ENCODE measurements at places on chromosomes 6 and 20.

DNA sequence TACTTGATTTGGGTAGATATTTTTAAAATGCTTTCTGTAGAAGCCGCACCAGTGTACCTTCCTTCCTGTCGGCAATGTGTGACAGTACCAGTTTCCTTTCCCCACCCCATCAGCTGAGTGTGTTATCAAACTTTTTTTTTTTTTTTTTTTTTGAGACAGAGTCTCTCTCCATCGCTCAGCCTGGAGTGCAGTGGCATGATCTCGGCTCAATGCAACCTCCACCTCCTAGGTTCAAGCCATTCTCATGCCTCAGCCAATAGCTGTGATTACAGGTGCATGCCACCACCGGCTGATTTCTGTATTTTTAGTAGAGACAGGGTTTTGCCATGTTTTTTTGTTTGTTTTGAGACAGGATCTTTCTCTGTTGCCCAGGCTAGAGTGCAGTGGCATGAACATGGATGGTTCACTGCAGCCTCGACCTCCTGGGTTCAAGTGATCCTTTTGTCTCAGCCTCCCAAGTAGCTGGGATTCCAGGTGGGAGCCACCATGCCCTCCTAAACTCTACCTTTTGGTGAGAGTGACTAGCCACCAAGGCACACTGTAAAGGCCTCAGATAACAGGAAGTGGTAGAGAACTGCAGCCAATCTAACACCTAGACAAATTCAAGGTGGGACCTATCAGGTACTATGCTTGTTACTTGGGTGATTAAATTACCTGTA, 26.5 kb upstream of the ZBTB22 start:
- no peak for DNase-seq

DNA sequence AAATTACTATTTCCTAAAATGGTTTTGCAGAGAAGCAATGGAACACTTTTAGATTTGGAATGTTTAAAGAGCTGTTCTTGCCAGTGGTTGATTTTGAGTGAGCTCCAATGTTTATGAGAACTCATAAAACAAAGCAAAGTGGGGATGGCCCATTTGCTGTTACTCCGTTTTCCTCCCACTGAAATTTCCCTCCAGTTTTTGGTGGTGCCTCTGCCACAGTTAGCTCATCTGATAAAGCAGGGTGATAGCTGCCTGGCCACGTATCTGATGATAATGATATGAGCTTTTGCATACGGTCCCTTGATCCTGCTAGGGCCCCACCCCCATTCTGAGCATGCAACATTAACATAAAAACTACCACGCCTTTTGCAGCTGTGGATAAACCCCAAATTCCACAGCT, 10.4 kb downstream of the CD83 start:
- no peak for DNase-seq

- no peak for DNase-seq
Measured at GRCh38 chr6:31968326-31968725, 3.6 kb downstream of the DXO start.

DNA sequence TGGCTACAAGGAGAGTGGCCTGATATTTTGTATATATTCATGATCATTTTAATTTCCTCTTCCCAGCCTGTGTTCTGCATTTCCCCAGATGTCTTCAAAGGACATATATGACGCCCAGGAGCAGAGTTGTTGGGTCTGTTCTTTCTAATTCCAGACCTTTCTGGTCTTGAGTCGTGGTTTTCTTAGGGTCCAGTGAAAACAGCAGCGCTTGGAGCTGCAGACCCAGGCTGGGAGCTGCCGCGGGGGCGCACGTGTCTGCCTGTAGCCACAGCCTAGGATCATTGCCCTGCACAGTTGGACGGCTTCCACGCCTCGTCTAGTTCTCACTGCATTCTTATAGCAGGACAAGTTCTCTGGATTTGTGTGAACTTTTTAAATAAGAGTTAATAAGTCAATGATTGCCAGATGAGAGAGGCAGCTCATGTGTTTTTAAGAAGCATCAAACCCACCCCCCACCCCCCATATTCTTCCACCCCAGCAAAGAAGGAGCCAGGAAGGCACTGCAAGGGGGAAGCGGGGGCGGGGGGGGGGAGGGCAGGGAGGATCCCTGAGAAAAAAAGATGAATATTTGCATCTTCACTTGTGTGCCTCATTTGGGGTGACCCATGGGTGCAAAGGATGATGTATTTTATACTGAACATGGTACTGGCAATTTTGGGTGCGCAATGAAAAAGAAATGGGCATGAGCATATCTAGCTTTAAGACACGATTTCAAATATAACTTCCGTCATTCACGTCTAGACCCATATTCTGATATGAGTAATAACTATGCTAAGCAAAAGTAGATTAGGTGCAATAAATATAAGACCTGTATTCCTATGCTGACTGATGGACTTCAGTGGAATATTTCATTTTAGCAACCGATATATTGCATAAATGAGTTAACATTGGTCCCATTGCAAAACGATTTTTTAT, 160.0 kb downstream of the TBXT start:
- DNase-seq: no peak

- no peak for DNase-seq
Measured at GRCh38 chr6:119874381-119874780, 524.8 kb upstream of the MAN1A1 start.

DNA sequence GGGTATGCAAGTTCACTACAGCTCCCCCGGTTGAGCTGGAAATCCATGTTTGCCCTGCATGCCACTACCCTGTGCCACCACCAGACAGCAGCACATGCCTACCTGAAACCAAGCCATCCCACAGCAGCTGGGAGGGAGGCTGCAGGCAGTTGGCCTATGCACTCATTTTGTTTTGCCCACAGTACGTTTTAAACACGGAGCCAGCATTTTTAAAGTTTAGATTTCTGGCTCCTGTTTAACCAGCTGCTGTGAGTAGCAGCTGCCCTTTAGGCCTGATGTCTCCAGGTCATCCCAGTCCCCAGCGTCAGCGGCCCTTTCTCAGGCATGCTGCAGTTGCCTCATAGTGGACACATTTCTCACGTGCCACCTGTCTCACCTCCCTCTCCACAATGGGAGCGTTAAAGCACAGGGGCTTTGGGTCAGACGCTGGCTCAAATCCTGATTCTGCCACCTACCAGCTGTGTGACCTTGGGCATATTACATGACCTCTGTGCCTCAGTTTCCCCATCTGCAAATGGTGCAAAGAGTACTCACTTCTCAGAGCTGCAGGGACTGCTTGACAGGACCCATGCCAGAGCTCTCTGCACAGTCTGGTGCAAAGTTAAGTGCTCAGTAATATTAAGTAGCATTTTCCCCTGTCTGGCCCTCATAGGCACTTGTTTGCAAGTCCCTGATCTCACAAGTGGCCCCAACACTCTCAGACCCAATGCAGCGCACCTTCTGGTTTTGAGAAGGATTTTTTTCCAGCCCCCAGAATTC, 8.2 kb upstream of the UBE2V1 start:
- peak; percentile 22 for DNase-seq

- no peak for DNase-seq
Measured at GRCh38 chr20:57800791-57801430, 91.1 kb upstream of the PMEPA1 start.

- DNase-seq: no peak
Measured at GRCh38 chr6:105212587-105212986, 32.8 kb upstream of the POPDC3 start.

- no peak for DNase-seq
Measured at GRCh38 chr6:140462453-140463311, 1088.2 kb upstream of the CITED2 start.

- peak; percentile 20 for DNase-seq
Measured at GRCh38 chr6:160992061-160992979, 751 bp downstream of the MAP3K4 start.

- no peak for DNase-seq
Measured at GRCh38 chr20:50930139-50930975, 880 bp downstream of the ADNP start.

DNA sequence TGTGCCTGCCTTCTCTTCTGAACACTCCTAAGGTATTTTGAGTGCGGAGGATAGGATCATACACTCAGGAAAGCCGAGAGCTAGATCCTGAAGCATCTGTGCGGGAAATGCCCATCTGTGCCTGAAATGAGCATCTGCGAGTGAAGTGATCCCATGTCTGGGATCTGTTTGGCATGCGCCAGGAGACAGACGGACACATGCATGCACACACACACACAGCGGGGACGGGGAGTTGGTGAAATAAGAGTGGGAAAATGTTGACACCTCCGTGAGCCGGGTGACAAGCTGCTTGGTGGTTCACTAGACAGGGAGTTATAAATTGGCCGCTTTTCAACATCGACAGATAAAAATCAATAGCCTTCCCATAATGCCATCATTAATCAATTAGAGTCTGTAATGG, 13.8 kb downstream of the SYNJ2 start:
- DNase-seq: no peak

DNA sequence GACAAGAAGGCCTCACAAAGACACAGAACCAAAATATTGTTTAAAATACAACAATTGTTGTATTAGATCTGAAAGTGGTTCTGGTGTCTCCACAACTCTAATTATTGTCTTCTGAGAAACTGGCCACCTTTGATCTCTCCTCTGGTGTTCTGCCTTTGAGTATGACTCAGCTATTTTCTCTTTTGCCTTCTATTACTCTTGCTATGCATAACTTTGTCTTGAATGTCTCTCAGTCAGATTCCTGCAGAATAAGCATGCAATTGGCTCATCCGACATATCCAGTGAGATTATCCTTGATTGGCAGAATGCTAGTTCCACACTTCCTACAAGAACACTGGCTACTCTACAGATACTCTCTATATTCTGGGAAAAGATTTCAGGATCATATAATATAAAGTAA, 14.3 kb upstream of the EPM2A start:
- no peak for DNase-seq

GRCh38 chr6:71478834-71479541, 190.4 kb downstream of the OGFRL1 start:
- no peak for DNase-seq

GRCh38 chr6:42429836-42430235, 21.9 kb downstream of the TRERF1 start:
- no peak for DNase-seq

DNA sequence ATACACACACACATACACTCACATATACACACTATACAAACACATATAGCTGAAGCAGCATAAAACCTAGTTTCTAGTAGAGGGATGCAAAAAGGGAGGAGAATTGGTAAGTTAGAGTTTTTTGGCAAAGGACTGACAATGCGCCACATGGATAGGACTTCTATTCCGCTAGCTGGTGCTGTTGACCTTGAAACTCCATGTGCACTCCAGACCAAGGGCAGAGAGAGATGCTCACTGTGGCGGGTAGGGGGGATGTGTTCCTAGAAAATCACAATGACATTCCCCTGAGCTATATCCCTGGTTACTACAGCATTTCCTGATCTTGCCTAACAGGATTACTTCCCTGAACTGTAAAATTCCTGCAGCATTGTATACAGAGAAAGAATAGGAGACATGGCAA, 19.2 kb downstream of the MICA start:
- DNase-seq: no peak

- DNase-seq: no peak
Measured at GRCh38 chr20:10368702-10369041, 65.3 kb downstream of the MKKS start.

DNA sequence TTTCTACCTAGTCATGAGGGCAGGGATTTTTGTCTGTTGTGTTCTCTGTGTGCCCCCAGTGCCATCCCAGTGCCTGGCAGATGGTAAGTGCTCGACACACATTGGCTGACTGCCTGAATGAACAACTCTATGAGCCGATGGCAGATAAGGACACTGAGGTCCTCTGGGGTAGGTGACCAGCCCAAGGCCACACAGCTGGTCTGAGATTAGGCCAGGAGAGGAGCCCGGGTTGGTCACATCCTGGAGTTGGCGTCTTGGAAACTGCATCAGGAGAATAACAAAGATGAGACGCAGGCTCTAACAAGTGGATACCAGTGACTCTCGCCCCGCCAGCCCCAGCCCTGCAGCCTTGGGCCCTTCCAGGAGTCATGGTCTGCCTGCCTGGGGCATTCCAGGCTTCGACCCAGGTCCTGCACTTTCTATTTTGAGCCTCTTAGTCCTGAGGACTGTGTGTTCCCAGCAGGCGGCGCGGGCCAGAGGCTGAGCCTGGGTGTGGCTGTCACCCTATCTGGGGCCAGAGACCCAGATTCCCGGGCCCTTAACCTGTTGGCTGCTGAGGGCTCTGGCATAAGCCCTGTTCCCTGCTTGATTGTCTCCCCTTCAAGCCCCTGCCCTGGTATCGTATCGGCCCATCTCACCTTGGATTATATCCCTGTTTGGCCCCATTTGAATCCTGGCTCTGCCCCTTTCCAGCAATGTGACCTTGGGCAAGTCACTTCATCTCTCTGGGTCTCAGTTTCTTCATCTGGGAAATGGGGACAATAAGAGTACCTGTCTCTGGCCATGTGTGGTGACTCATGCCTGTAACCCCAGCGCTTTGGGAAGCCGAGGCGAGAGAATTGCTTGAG, 88.3 kb downstream of the CEBPB start:
- no peak for DNase-seq
